ENCODE measurements at places on chromosomes 13 and 19.

- no peak for DNase-seq
Measured at GRCh38 chr13:88800505-88800904, 1129.3 kb downstream of the SLITRK5 start.

- DNase-seq, result no peak
Measured at GRCh38 chr19:5042556-5042955, 73.6 kb downstream of the KDM4B start.

- no peak for DNase-seq
Measured at GRCh38 chr13:66644855-66645460, 585.2 kb downstream of the PCDH9 start.

DNA sequence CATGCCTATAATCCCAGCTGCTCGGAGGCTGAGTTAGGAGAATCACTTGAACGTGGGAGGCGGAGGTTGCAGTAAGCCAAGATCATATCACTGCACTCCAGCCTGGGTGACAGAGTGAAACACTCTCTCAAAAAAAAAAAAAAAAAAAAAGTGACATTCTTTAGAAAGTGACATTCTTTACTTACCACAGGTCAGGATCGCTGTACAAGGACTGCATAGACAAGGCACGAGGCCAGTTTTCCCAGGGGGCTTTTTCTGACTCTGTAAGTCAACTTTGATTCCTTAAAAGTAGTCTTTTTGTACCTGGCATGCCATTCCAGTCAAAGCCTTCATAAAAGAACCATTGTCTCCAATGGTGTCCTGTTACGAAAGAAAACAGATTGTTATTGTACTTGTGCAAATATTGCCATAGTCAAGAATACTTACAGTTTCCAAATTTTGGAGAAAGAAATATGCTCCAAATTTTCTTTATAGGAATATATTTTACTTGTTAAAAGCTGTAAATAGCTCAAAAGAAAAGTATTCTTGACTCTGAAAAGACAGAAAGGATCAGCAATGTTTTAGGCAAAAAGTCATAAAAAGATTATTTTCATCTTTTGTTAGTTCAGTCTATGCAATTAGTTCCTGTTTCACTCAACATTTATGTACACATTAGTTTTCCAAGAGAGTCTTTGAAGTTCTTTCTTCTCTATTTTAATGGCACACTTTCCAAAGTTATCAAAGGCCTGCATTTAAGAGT is 39.3 kb downstream of the CEACAM1 start:
- DNase-seq, result no peak

DNA sequence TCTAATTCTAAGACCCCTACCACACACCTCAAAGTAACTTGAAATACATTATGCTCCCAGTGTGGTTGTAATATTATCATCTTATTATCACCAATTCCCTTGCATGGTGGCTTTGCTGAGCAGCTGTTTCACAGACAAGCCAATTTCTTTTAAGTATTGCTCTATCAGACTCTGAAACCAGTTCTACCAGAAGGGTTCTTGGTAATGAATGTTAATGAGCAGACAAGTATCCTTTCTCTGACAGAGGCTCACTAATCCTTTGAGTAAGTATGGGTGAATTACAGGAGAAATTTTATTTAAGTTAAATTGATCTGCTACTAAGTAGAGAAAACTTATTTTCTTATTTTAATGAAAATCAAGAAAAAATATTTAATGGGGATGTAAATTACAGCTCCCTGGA is 326.0 kb downstream of the GPC6 start:
- DNase-seq, result no peak

DNA sequence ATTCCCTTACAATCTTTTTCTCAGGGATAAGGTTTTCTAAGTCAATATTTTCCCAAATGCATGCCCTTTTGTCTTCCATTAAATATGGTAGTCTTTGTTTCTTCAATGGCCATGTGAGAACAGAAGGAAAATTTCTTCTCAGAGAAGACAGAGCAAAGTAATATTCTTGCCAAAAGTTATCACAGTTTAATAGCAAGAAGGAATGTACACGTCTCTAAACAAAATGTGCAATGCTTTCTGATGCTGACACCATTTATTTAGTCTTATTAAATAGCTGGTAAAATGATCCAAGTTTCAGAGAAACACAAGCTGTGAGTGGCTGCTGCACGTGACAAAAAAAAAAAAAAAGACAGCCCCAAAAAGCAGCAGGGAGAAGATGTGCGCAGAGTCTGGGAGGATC is 542.5 kb downstream of the GPC6 start:
- DNase-seq, result no peak

DNA sequence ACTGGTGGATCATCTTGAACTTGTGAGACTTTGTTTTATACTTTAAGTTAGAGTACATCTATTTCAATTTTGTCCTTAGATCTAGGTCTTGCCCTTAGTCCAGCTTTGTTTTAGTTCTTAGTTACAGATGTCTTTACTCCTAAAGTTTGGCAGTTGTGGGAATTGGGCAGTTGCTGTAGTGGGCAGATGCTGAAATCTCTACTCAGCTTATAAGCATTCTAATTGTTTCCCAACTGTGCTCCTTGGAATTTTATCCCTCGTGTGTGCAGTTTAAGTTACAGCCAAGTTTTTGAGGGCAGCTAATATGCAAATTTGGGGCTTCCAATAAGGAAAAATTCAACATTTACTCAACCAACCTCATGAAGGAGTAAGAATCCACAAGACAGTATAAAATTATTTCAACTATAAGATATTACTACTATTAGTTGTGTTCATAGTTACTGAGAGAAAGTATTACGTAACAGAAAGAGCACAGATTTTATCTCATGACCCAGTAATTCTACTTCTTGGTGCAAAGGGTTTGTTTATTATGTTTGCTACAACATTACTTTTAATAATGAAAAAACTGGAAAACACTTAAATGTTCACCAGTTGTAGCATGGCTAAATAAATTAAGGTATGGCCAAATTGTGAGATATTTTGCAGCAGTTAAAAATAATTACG is 32.9 kb downstream of the CCDC122 start:
- no peak for DNase-seq

DNA sequence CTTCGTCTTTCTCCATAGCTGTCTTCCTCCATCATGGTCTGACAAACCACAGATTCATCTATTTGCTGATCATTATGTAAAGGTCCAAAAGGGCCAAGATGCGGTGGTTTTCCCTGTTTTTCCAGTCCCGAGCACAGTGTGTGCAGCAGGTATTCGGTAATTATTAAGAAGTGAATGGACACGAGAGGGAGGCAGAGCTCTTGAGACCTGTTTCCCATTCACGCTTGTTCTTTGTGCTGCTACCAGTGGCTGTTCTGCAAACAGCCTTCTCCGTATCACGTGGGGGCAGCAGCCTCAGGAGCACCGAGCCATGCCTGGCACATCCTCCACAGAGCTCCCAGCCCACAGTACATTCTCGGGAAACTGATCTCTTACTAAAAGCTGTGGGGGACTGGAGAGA is 50.3 kb downstream of the CCDC70 start:
- DNase-seq, result no peak

DNA sequence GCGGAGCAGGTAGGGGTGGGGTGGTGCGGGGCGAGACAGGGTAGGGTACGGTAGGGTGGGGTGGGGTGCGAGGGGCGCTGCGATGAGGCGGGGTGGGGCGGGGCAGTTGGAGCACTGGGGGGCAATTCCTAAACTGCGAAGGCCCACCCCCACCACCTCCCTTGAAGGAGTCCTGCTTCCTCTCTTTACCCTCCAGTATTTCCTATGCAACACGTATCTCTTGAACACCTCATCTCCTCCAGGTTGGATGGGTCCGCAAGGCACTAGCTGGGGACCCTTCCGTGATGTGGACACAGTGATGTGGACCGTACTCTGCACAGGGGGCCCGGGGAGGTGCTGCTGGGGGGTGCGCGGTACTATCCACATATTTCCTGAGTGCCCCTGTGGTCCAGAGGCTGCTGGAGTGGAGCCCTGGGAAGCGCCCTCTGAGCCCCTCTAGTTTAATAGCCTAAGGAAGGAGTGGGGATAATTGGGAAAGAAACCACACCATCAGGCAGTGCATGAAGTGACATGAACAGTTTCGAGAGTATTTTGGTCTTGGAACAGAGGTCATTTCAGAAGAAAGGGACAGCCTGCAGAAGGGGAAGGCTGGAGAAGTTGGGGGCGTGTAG is 1.1 kb downstream of the IL17D start:
- DNase-seq, result no peak

- DNase-seq, result no peak
Measured at GRCh38 chr13:34347784-34348573, 530.0 kb downstream of the RFC3 start.

DNA sequence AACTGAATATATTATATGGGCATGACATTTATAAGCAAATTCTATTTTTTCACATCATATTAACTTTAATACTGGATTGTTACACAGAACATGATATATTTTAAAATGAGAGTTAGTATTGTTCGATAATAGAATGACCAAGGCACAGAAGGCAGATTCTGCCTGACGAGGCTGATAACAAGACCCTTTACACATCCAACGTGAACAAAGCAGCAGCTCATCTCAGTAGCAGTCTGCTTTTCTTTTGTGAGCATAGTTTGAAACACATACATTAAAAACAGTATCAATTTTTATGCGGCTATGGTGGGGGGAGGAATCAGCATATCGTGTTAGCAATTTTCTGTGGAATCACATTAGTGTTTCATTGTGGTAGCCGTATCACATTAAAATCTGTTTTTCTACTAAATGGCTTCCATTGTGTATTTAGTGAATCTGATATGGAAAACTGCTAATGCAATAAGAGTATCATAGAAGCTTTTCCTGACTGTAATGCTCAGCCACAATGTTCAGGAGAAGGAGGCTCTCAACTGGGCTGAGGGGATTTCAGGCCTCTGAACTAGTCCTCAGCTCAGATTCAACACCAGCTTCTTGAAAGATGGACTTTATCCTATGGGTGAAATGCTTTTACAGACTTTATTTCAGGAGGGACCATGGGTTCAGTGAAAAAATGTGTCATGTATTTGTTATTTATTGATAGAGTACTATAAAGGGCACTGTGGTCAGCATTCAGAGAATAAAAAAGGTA is 4.0 kb downstream of the SMAD9 start:
- DNase-seq, result no peak

GRCh38 chr13:80603351-80603750 is 262.4 kb upstream of the SPRY2 start:
- DNase-seq, result no peak

DNA sequence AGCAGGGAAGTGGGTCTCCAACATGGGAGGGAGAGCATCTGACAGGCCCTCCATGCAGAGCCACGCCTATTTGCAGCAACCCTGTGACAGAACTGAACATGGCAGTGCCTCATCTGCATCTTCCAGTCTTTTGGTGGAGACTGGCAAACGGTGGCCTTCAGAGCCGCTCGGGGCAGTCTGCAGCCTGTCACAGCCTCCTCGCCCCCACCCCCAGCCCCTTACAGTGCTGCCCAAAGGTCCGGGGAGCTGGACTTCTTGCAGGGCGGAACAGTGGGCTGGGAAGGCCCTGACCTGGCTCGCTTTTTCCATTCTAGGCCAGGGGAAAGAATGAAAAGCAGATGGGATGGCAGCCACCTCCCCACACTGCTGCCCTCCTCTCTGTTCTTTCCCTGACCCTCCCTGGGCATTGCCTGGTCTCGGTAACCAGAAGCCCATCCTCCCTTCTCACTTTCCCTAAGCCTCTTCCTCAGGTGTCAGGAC is 2.7 kb downstream of the CALM3 start:
- no peak for DNase-seq

DNA sequence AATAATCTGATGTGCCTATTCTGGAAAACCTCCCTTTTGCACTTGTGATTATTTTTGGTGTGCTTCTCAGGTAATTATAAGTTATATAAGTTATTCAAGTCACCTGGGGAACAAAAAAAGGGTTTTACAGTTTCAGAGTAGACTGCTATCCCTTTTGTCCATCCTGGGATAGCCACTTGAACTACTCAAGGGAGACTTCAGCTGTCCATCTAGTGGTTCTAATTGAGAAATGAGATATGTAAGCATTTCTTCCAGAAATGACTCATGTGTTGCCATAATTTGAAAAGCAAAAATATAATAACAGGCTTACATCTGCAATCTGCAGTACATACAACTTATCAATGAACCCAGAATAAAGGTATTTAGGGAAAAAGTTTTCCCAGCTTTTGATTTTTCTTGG is 20.4 kb downstream of the UBL3 start:
- no peak for DNase-seq

DNA sequence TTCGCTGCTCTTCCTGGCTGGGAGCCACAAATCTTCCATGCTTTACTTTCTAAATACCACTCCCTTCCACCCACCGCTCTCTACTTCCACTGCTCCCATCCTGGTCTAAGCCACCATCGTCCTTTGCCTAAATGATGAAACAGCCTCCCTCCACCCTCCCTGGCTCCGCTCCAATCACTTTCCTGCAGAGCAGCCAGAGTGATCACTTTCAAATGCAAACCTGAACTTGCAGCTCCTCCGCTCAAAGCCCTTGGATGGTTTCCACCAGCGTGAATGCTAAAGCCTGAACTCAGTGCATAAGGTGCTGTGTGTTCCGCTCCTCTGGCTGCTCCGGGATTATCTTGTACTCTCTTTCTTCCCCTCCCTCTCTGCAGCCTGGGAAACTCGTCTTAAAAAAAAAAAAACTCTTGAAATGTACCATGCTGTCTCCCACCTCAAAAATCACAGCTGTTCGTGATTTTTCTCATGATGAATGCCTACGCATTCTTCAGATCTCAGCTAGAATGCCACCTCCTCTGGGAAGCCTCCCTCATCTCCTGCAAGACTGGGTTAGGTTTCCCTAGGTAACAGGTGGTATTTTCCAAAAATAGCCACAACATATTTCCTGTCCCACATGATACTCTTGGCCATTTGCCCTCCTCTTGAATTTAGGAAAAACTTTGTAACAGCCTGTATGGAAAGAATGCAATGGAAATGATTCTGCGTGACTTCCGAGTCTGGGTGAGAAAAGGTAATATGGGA is 3.7 kb upstream of the SIN3B start:
- DNase-seq, result no peak

DNA sequence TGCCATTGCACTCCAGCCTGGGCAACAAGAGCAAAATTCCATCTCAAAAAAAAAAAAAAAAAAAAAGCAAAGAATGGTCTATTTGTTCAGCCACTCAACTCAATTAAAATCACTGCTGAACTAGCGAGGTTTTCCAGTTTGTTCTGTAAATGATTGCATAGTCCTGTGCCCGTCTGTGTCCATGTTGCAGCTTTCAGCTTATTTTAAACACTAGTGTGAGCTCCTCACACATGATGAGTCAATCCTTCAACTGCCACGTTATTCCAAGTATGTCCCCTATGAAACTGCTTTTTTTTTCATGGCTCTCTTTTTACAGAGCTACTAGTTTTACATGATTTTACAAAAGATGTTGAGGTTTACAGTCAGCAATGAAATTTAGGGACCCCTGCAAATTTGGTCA is 12.2 kb downstream of the SUGP2 start:
- no peak for DNase-seq

DNA sequence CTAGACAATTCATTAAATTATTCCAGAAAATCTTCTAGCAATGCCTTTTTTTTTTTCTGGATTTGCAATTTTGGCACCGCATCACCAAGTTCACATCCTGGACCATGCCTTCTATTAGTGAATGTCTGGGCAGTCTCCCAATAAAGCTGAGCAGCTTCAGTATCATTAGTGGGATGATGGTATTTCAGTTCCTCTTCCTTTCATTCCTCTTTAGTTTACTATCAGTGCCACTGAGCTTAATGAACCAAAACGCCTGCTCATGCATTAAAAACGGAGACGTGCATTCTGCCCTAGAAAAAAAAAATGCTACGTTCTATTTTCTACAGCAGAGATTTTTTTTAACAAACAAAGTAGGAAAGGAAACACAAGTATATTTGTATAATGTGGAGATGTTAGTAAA is 343.0 kb downstream of the PCDH9 start:
- no peak for DNase-seq

- no peak for DNase-seq
Measured at GRCh38 chr13:113882267-113882630, 18.4 kb upstream of the GAS6 start.
